ENCODE measurements at places on chromosomes 12 and 14.

- DNase-seq: no peak
Measured at GRCh38 chr12:95459310-95459709, 14.6 kb upstream of the METAP2 start.

DNA sequence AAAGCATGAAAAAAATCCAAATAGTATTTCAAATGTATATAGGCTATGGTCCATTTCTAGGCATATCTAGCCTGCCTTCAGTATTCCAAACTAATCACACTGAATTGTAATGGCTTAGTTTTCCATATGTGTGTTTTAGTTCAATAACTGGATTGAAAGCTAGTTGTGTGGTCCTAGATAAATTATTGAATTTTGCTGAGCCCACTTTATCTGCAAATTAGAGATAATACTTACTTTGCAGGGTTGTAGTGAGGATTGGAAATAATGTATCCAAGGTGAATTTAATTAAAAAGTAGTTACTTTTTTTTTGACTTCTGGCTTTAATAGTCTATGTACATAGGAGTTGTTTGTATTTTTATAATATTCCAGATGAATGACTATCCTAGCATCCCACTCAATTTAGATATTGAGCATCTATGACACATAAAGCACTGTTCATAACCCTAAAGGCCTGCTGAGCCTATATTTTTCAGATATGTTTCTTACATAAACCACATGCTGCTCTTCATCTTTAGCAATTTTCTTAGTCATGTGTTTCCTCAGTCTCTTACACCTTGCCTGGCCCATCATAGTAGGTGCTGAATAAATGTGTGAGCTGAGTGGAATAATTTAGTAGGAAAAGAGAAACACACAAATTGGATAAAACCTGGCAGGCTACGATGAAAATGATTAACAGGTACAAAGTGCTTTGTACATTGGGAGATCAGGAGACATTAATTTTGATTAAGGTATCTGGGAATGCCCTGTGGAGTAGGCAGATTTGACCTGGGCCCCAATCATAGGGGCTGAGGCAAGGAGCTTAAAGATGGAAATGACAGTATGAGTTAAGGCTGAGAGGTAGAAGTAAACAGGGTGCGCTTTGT, 1.1 kb upstream of the ATP23 start:
- no peak for DNase-seq

DNA sequence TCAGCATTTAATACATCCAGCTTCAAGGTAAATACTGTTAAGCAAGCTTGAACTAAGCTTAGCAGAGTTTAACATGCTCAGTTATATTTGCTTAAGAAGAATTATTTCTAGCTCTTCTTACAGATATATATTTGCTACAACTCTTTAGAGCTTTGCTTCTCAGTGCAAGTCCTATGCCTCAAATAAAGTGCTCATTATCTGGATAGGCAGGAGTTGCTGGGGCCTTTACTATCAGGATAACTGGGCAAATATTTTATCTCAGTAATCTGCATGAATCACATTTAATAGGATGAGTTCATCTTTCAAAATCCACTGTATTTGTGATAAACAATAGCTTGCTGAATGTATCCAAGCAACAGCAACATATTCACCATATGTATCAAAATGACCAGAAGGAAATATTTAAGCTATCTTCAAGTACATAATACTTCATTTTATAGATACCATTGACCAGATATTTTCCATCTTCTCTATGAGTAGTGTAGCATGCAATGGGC, 187.6 kb downstream of the NOVA1 start:
- DNase-seq: no peak

DNA sequence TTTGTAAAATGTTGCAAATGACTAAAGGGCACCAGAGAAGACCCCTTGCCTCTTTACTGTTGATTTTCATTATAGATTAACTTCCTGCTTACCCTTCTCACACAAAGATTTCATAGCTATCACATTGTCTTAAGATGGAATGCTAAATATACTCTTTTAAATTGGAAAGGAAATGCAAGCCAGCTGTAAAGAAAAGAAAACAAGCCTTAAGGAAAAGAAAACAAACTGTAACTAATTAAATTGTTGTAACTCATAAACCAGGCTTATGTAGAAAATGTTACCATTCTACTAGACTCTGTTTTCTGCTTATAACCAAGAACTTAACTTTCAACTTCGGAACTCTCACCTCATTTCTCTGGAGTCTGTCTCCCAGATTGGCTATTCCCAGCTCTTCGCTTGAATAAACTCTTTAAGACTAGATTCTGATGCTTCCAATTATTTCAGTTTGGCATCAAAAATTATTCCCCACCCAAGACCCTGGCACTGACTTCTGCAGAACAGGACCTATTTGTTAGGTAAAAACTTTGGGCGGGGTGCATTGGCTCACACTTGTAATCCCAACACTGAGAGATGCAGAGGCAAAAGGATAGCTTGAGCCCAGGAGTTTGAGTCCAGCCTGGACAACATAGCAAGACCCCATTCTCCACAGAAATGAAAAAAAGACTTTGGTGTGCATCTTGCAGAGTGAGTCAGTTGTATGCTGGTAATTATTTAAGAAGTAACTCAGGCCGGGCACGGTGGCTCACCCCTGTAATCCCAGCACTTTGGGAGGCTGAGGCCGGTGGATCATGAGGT, 36.6 kb upstream of the CIT start:
- no peak for DNase-seq

GRCh38 chr12:51921017-51921725, 13.9 kb downstream of the ACVRL1 start:
- no peak for DNase-seq

DNA sequence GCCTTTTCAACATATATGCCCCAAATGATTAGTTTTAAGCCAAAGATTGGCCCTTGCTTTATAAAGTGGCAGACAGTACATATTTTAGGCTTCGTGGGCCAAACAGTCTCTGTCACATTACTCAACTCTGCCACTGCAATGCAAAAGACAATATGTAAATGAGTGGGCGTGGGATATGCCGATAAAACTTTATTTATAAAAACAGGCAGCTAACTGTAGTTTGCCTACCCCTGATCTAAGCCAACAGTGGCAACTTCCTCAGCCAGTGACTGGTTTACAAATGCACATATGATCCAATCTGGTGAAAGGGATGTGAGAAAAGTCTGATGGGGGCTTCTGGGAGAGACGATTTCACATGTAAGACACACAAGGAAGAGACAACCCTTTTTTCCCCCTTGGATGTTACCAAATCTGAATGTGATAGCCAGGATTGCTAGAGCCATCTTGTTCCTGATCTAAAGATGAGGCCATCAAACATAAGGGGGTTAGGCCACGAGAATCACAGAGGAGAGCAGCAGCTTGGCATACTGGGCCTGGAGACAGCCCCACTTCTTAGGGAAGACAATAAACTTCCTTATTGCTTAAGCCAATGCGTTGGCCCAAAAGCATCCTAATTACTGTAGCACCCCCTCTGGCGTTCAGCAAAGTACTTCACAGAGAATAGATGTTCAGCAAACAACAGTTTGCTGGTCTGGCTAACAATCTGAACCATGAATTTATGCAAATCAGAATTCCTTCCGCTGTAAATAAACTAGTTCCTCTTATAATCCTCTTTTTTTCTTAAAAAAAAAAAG, 75.2 kb upstream of the TMCC3 start:
- no peak for DNase-seq

GRCh38 chr14:79549515-79549914, 661.8 kb downstream of the DIO2 start:
- no peak for DNase-seq

DNA sequence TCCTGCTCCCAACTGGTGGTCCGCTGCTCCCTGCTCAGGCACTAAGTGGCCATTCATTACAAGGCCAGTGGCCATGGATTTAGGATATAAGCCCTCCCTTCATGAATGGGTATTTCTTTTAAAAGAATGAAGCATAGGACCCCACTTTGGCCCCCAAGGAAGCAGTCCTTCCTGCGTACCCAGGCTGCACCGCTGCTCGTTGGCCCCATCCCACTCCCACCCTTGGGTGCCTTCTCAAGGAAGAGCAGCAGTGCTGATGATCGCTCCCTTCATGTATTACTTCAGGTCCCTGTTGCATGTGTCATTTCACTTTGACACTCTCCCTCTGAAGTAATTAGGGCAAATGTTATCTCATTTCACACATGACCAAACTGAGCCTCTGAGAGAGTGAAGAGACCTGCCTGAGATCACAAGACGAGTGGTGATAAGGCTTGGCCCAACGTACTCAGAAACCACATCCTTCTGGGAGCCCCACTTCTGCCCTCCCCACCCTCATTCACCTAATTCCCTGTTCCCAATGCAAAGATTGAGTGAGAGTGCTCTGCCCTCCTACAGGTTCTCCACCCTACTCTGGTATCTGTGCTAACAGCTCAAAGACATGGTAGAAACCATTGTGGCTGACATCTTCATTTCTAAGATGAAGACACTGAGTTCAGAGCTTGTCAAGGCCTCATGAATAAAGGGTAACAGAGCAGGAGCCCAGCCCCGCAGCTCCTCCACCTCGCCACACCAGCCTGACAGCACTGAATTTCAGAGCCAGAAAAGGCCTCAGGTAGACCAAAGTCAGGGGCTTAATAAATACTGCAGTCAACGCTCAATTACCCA, 10.3 kb upstream of the KRT2 start:
- no peak for DNase-seq

GRCh38 chr12:111757361-111758119, 9.2 kb upstream of the ALDH2 start:
- no peak for DNase-seq

DNA sequence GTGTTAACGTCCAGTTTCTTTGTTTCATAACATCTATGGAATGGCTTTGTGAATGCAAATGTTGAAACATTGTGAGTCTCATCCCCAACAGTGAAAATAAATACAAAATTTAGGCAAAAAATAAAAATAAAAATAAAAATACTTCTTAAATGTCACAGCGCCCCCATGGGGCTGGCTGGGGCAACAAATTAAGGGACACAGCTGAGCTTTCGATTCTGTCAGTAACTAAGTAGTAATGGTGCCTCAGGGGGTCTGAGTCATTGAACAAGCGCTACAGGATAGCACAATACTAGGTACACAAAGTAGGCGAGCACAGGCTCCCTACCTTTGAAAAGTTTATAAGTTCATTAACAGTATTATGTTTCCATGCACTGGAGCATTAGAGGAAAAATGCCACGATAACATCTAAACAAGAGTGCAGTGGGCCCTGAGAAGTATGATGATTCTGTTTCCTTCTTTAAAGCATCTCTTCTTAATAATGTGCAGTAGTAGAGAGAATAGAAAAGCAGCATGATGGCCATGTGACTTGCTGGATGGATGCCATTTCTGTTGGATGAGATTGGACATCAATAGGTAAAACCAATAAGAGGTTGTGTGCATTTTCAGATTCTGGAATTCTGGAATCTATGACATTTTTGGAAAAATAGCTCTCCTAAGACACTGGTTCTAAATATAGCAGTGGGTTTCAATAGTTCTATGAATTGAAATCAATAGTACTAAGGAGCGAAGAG, 667.2 kb downstream of the DIO2 start:
- no peak for DNase-seq

Measured in GOT3 (cell line).